ENCODE measurements at places on chromosomes 4 and X. TPM values are rescaled to one million over a fixed set of nuclear protein-coding genes. Genes with fewer than 3 reads are reported as not detected.

The SOWAHD gene
- total RNA-seq, result not detected

DNA sequence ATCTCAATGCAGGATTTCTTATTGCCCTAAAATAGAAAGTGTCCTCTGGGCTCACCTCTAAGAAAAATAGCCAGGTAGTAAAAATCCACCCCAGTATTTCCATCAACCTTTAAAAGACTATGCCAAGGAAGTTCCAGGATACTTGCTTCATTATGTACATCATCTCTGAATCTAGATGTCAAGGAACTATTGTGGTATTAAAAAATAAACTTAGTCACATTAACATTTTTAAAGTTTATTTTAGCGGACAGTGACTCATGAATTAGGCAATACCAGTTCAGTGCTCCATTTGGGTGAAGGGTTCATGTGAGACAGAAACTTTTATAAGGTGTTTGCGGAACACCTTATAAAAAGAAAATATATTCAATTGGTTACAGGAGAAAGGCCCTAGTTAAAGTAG is 209.2 kb downstream of the ADAM29 start:
- no peaks in the 10 kb centered on the region for H3K36me3 ChIP-seq
- no peak for DNase-seq
- H3K4me1 ChIP-seq, result no peaks in the 10 kb centered on the region
- H3K4me3 ChIP-seq, result no peak overlapping the region

The DUSP9 gene
- not detected for total RNA-seq

GRCh38 chrX:153884590-153884989 is 1.4 kb downstream of the L1CAM start:
- H3K4me3 ChIP-seq, result peak overlapping the region; percentile 63
- peaks cover 43% of the 10 kb centered on the region for H3K4me1 ChIP-seq
- H3K27ac ChIP-seq, result no peak overlapping the region

The TCP11X2 gene
- total RNA-seq, result not detected

The NPY2R gene
- not detected for total RNA-seq
